ENCODE measurements at places on chromosomes 2 and 18.

- DNase-seq, result no peak
Measured at GRCh38 chr2:180222644-180223043, 215.5 kb upstream of the CWC22 start.

GRCh38 chr2:189982780-189983394 is 79.6 kb downstream of the MSTN start:
- DNase-seq, result no peak

DNA sequence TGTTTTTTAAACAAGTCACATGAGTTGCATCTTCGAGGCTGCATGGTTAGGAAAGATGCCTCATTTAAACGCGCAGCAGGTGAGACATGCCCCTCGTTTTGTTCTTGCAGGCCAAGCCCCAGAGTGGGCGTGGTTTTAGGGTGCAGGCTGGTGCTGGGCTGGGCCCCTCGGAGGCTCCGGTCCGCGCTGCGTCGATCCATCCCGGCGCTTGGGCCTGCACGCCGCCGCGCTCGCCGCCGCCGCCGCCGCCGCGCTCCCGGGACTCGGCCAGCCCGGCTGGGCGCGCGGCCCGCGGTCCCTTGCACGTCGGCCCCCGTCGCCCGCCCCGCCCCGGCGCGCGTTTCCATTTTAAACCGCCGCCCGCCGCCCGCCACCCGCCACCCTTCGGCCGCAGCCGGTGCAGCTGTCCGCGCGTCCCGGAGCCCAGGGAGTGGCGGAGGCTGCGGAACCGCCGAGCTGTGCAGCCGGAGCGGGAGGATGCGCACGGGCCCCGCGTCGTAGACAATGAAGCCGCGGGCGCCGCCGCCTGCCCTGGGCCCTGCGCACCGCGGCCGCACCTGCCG is 175.5 kb downstream of the AGAP1 start:
- peak; percentile 39 for DNase-seq

DNA sequence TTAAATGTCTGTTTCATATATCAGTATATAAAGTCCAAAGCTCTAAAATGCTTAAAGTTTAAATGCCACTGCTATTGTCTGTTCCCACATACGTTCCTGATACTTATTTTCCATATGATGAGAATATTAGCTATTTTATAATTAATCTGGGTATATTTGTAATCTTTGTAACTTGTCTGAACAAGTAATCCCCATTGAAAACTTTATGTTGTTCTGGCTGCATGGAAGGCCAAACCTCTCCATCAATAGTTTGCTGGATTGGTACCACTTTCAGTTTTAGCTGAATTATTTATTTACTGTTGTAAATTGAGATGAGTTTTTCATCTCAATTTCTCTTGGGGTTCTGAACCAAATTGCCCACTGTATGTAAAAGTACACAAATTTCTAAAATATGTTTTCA is 1.5 kb downstream of the MBD5 start:
- DNase-seq, result no peak

DNA sequence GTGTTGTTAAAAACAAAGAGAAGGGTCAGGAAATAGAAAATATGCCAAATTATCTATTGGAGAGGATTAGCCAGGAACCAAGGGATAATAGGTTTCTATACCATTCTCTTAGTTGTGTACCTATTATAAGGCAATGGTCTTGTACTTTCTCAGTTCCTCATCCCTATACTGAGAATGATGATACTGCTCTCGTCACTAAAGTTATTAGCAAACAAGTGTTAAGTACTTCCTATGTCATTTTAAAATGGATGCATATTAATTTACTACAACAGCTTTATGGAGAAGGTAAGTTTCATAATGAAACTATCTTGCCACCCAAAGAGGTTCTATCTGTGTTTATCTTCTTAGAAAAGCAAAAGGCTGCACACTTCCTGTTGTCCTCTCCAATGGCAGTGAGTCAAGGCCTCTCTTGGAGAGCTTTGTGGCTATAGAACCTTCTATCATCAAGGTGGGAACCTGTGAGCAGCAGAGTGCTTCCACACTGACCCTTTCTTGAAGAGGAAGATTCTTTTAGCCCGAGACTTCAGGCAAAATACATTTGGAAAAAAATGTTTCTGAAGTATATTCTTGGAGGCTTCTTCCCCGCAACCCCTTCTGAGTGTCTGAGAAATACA is 460.7 kb upstream of the FANCL start:
- DNase-seq, result no peak

- no peak for DNase-seq
Measured at GRCh38 chr18:36381075-36381474, 83.6 kb downstream of the FHOD3 start.

GRCh38 chr2:161418715-161419637 is 2.9 kb downstream of the TBR1 start:
- no peak for DNase-seq
